ENCODE measurements at places on chromosomes 7 and 10. TPM values are rescaled to one million over a fixed set of nuclear protein-coding genes. Genes with fewer than 3 reads are reported as not detected.

Gene FOXK1
- 34.3 TPM for total RNA-seq

Gene TMEM120A
- 39.4 TPM for total RNA-seq

GRCh38 chr7:44439926-44440325, 50.5 kb downstream of the NUDCD3 start:
- H3K4me1 ChIP-seq, result peaks cover 9% of the 10 kb centered on the region
- H3K27me3 ChIP-seq, result no peaks in the 10 kb centered on the region
- no peak for DNase-seq
- no peak overlapping the region for H3K27ac ChIP-seq

- no peaks in the 10 kb centered on the region for H3K36me3 ChIP-seq
- no peak overlapping the region for H3K27ac ChIP-seq
- no peaks in the 10 kb centered on the region for H3K27me3 ChIP-seq
- H3K4me3 ChIP-seq, result no peak overlapping the region
- no peak for DNase-seq
These were observed 428.0 kb upstream of the TPK1 start for GRCh38 chr7:145263886-145264285.

GRCh38 chr10:77788496-77789010, 138.0 kb downstream of the DLG5 start:
- no peak overlapping the region for H3K27ac ChIP-seq
- no peaks in the 10 kb centered on the region for H3K27me3 ChIP-seq
- no peak for DNase-seq
- H3K4me3 ChIP-seq, result no peak overlapping the region
- H3K4me1 ChIP-seq, result no peaks in the 10 kb centered on the region
- H3K36me3 ChIP-seq, result peaks cover 32% of the 10 kb centered on the region

Gene MMD2
- total RNA-seq, result not detected
